Fibroblast of skin of abdomen (primary cell): ENCODE measurements at places on chromosomes 3 and 15.

- DNase-seq, result no peak
Measured at GRCh38 chr3:139340784-139341183, 3.0 kb upstream of the MRPS22 start.

- peak; percentile 56 for DNase-seq
Measured at GRCh38 chr3:50365080-50365841, 5.9 kb upstream of the TMEM115 start.

DNA sequence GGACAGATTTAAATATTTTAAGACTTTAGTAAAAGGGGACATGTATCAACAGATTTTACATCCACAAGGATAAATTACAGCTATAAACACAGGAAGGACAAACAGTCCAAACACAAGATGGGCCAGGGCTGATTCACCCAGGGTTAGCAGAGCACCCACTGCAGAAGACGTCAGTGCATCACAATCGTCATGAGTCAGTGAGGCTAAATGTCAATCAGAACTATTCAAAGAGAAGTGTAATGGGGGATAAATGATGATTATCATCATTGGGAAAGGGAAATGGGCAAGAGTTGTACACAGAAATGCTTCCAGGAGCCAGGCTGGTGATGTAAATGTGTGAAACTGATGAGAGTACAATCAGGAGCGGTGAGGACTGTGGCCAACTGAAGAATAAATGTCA lies 226.8 kb downstream of the PLCL2 start:
- no peak for DNase-seq

DNA sequence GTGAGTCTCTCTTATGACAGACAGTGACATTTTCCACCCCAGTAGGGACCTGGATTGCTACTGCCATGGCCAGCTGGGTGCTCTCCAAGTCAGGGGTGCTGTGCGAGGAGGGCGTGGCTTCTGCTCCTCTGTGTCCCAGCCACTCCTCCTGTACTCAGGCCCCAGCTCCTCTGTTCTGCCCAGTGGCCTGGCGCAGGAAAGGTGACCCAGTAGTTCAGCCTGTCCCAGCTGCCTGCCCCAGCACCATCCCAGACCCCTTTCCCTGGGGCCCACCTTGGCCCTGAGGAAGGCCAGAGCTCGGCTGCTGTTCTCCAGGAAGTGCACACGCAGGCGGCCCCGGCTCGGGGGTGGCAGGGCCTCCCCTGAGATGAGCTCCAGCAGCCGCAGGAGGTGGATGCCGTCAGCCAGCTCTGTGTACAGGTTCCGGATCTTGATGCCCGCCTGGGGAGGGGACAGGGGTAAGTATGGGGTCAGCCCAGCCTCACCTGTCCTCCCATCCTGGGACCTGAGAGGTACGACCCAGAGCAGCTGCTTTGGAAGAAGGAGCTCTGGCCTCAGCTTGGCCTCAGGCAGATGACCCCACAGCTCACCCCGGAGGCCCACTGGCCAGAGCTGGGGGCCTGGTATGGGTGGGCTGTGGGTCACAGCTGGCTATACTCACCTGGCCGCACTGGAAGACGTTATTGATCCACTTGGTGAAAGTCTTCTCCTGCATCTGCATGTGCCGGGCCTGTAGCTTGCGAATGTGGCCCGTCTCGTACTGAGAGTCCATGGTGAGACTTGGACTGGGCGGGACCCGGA lies 1.0 kb downstream of the SPTBN5 start:
- DNase-seq, result no peak

- no peak for DNase-seq
Measured at GRCh38 chr3:175325440-175325839, 466.3 kb downstream of the NAALADL2 start.

DNA sequence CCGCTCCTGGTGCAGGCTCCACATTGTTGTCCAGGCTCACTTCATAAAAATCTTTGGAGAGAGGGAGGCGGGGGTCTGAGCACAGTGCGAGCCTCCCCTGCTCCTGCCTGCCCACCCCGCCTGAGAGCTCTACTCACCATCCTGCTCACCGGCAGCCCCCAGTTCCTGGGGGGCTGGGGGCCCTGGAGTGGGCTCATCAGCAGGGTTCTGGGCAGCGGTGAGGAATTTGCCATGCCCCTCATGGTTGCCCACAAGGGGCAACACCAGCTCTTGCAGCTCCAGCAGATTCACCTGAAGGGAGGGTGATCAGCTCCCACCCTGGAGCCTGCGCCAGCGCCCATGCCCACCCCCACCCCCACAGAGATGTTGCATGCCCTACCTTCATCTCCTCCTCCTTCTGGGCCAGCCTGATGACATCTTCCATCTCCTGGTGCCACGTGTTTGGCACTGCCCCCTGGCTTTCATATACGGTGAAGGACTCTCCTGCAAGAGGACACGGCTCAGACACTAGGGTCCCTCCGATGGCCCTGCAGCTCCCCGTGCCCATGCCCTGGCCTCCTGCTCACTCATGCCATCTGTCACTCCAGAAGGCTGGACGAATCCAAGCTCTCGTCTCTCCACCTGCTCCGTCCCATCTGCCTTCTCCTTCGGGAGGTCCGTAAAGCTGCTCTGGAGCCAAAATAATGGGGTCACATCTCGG lies 162.1 kb downstream of the TBC1D2B start:
- DNase-seq, result no peak

- peak; percentile 31 for DNase-seq
Measured at GRCh38 chr15:48177383-48177765, 721 bp downstream of the MYEF2 start.

DNA sequence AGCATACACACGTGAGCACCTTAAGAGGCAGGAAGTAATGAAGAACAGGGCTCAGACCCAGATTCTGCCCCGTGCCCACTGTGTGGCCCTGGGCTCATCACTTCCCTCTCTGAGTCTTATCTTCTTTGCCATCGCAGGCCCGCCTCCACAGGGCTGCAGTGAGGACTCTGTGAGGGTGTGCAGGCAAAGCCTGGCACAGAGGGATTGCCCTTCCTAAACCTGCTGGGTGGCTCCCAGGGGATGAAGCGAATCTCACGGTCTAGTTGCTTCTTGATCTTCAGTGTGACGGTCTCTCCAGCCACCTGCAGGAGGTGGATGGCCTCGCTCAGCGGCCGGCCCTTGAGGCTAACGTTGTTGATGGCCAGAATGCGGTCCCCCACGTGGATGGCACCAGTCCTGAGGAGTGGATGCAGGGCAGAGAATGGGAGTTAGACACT lies 32.8 kb downstream of the GRIP2 start:
- DNase-seq, result no peak

GRCh38 chr3:63980019-63980418 lies 43.3 kb downstream of the PSMD6 start:
- no peak for DNase-seq

DNA sequence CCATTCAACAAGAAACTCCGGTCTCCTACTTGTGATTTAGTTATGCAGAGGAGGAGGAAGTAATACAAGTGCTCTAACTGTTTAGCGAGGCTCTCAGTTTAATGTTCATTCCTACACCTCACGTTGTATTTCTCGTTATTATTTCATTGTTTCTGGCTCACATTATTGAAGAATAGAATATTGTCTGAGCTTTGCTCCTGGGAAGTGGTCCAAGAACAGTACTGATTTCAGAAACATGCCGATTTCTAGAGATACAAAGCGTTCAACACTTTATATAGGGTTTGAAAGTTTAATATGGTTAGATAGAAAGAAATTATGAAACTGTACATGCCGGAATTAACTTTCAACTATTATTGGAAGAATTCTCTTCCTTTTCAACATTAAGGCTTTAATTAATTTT lies 1145.5 kb downstream of the TBL1XR1 start:
- no peak for DNase-seq

DNA sequence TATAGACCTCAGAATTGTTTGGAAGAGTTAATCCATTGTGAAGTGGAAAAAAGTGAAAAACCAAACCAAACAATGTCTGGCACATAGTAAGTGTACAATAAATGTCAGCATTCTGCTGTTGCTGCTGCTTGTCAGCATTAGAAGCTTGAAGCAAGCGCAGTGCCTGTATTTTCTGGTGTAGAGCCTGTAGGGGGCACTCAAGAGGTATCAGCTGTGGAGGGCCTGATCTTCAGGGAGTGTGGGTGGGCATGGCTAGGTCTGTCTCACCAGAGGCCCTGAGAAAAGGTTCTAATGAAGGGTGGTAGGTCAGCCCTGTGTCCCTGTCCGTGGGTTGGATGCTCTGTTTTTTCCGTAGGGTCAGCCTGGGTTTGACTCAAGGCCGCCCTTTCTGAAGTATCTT lies 3.6 kb downstream of the ADAMTSL3 start:
- DNase-seq, result no peak
